ENCODE measurements at places on chromosomes 5 and 9. TPM values are rescaled to one million over a fixed set of nuclear protein-coding genes. Genes with fewer than 3 reads are reported as not detected.

GRXCR2 gene
- not detected for total RNA-seq

CDH9 gene
- total RNA-seq: not detected

CDC20B gene
- total RNA-seq: not detected

GRCh38 chr5:122458278-122458872, 146.3 kb downstream of the SNCAIP start:
- peak; percentile 9 for DNase-seq

GRCh38 chr9:95481000-95481399, 35.8 kb downstream of the PTCH1 start:
- DNase-seq: no peak

All from activated naive CD4-positive, alpha-beta T cell treated with anti-CD3 and anti-CD28 coated beads for 36 hours (primary cell).